ENCODE measurements at places on chromosomes 5 and 9. TPM values are rescaled to one million over a fixed set of nuclear protein-coding genes. Genes with fewer than 3 reads are reported as not detected.

The OR1L4 gene
- not detected for total RNA-seq

The INSL6 gene
- total RNA-seq: not detected

DNA sequence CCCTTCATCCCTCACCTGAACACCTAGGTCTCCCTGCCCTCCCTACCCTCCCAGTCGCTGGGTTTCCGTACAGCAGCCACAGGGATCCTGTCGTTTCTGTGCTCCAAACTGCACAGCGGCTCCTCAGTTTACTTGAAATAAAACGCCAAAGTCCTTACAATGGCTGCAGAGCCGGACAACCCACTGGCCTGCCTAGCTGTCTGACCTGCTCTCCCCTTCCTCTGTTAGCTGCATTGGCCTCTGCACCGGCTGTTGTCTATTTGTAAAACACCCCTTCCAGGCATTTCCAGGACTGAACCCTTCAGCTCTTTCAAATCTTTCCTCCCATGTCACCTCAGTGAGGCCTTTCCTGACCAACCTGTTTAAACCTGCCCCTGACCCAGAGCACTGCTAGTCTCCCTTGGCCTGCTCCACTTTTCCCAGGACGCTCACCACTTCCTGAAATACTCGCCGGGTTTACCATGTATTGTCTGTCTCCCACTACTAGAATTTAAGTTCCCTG lies 9.1 kb upstream of the MGAT1 start:
- H3K36me3 ChIP-seq: no peaks in the 10 kb centered on the region
- H3K27ac ChIP-seq: peak overlapping the region; percentile 97
- H3K4me1 ChIP-seq: peaks cover 85% of the 10 kb centered on the region
- no peaks in the 10 kb centered on the region for H3K27me3 ChIP-seq
- peak overlapping the region; percentile 76 for H3K4me3 ChIP-seq

DNA sequence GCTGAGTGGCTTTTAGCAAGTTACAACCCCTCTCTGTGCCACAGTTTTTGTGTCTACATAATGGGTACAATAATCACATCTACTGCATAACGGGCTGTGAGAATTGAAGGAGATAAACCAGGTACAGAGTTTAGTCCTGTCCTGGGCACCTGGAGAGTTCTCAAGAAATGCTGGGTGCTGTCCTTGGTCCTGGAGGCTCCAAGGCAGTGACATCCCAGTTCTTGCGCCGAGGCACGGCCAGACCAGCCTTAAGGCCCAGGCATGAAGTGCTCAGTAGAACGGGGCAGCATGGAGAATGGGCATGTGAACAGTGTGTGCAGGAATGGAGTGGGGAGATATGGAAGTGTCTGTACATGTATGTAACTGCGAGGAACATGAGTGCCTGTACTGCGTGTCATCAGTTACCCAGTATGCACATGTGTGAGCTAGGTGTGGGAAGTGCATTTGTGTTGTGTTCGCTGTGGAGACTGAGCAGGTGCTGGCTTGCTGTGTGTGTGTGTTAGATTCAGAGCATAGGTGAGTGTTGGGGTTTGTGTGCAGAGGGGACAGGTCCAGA lies 6.3 kb upstream of the UNC5A start:
- no peaks in the 10 kb centered on the region for H3K4me1 ChIP-seq
- H3K27me3 ChIP-seq: peaks cover 50% of the 10 kb centered on the region
- no peak overlapping the region for H3K4me3 ChIP-seq

DNA sequence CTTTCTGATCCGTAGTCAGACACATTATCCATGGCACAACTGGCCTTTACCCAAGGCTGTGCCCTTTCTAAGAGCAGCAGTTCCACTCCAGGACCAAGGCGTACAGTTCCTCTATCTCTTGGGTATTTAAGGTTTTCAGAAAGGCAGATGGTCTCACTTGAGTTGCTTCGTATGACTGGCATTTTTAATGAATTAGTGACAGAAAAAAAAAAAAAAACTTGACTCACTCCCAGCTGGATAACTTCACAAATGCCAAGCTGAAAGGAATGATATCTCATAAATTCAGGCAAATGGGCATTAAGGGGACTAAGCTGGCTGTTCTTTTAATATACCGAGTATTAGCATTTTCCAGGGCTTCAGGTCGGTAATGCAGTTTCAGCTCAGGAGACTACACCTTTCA lies 60.7 kb downstream of the SLC24A2 start:
- no peaks in the 10 kb centered on the region for H3K4me1 ChIP-seq
- no peak overlapping the region for H3K27ac ChIP-seq
- no peak overlapping the region for H3K4me3 ChIP-seq
- H3K36me3 ChIP-seq: no peaks in the 10 kb centered on the region

GRCh38 chr9:116809656-116810055 lies 122.6 kb downstream of the TRIM32 start:
- no peak overlapping the region for H3K4me3 ChIP-seq
- no peaks in the 10 kb centered on the region for H3K36me3 ChIP-seq
- no peaks in the 10 kb centered on the region for H3K27me3 ChIP-seq
- H3K4me1 ChIP-seq: no peaks in the 10 kb centered on the region
- DNase-seq: no peak
